ENCODE measurements at places on chromosomes 2 and 18.

DNA sequence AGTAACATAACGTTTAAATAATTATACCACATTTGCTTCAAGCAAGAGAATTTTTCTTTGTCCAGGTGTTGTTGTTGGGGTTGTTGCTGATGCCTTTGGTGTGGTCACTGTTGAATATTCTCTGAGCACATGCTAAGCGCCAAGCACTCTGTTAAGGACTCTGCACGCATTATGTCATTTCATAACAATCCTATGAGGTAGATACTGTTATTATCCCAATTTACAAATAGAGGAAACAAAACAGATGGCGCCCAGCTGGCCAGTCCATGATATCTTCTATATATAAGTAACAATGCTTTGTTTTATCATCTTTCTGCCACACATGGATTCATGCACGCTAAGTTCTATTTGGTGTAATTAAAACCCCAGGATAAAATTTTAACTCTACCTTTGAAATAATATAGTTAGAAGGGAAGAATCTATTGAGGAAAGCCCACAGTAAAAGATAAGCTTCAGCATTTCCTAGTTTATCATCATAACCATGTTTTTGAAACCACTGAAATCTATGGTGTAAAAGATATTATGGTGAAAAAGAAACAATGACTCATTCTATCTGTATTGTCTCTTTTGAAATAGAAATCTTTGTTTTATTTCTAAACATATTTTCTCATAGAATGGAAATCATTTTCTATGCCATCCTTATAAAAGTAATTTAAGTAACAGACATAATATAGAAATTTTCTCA is 199.7 kb downstream of the PID1 start:
- H3K4me3 ChIP-seq: no peak overlapping the region
- no peaks in the 10 kb centered on the region for H3K4me1 ChIP-seq
- H3K27me3 ChIP-seq: no peaks in the 10 kb centered on the region
- no peaks in the 10 kb centered on the region for H3K36me3 ChIP-seq
- no peak overlapping the region for H3K27ac ChIP-seq

- H3K4me1 ChIP-seq: no peaks in the 10 kb centered on the region
- H3K36me3 ChIP-seq: no peaks in the 10 kb centered on the region
- no peak for DNase-seq
- H3K27ac ChIP-seq: no peak overlapping the region
Observed at GRCh38 chr2:56231361-56231760, 47.6 kb downstream of the CCDC85A start.

- H3K27me3 ChIP-seq: peaks cover 24% of the 10 kb centered on the region
- no peak overlapping the region for H3K4me3 ChIP-seq
- H3K4me1 ChIP-seq: no peaks in the 10 kb centered on the region
- DNase-seq: no peak
Observed at GRCh38 chr2:32851777-32852439, 94.8 kb upstream of the LTBP1 start.

DNA sequence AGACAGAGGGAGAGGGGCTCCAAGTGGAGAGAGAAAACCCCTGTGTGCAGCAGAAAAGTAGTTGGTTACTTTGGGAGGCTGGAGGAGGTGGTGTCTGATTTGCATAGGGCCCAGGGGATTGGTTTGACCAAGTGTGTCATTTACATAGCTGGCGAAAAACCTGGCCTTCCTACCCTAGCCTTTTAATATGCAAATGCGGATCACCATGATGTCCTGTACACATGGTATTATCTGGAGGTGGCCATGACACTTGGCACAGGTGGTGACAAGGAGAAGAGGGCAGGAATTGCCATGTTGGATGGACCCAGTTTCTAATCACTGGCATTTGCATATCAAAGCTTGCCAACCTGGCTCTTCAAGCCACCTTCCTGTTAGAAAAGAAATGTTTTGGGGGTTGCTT is 120.8 kb upstream of the CHAC2 start:
- H3K27me3 ChIP-seq: no peaks in the 10 kb centered on the region
- H3K4me3 ChIP-seq: no peak overlapping the region
- DNase-seq: no peak
- no peak overlapping the region for H3K27ac ChIP-seq
- peaks cover 4% of the 10 kb centered on the region for H3K36me3 ChIP-seq

DNA sequence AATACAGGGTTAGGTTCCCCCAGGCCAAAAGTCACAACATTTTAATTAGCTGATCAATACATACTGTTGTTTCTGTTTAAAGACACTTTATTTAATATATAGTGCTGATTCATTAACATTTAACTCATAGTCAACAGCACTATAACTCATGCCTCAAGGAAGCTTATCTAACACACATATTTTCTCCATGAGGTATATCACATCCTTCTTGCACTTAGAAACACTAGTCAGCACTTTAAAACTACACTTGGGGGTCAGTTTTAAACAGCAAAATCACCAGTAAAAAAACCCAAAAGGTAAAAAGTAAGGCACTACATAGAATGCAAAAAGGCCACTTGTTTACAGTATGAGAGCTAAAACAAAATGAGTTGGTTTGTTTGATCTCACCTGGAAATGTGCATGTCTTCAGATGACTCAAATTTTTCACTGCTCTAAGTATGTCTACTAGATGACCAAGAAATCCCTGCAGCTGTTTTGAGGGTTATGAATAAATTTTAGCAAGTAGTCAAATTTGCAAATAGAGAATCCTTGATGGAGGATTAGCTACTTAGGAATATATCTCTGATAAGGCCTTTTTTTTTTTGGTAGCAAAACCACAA is 54.1 kb upstream of the EPB41L5 start:
- peaks cover 97% of the 10 kb centered on the region for H3K36me3 ChIP-seq
- DNase-seq: no peak
- no peak overlapping the region for H3K4me3 ChIP-seq
- peak overlapping the region; percentile 78 for H3K27ac ChIP-seq

DNA sequence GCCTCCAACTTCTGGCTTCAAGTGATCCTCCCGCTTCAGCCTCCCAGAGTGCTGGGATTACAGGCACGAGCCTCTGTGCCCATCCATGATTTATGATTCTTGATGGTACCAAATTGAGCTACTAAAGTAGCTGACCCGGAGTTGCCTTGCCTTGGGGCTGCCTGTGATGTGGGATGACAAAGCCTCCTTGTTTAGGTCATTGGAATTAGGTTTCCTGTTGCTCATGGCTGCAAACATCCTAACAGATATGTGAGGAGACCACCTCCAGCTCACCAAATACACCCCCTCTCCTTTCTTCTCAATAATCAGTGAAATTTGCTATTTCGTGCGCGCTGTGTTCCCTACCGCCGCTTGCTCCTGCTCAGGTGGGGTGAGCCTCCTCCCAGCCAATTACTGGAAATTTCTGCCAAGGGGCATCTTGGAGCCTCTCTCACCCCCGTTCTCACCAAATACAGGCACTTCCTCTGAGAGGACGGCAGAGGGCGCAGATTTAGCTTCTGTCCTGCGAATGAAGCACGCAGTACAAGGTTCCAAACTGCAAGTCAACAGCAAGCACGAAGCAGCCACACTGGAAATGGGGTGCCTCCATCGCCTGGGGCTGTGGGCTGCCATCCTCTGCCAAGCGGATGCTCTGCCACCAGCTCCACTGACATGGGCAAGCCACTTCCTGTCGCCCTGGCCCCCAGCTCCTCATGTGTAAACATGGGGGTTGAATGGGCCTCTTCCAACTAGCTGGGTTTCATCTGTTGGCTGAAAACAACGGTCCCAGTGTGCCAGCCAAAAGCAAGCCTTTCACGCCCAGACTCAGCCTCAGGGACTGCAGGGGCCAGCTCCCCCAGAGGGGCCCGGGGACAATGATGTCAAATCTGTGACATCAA is 71.7 kb downstream of the NCAPH start:
- peaks cover 23% of the 10 kb centered on the region for H3K4me1 ChIP-seq
- H3K36me3 ChIP-seq: peaks cover 3% of the 10 kb centered on the region
- peak overlapping the region; percentile 89 for H3K27ac ChIP-seq
- DNase-seq: peak; percentile 72
- no peaks in the 10 kb centered on the region for H3K27me3 ChIP-seq

Measured in effector memory CD8-positive, alpha-beta T cell (primary cell).